Left renal pelvis (tissue), 4 donors: ENCODE measurements at places on chromosomes 11 and 22.

DNA sequence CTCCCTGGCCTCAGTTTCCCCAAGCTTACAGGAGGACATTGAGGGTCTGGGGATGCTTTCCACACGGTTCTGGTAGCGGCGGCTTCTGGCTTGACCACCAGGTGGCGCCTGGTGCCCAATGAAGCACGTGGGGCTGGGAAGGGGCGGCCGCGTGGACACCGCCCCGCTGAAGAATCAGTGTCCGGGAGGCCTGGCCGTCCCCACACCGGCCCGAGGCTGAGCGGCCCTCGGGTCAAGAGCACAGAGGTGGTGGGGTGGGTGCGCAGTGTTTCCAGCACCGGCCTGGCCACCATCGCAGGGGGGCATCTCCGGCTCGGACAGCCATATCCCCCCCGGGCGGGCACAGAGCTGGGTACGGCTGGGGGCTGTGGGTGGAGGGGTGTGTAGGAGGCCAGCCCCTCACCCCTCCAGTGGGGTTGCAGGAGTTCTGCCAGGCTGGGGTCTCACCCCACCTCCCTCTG is 27.8 kb upstream of the PPARA start:
- DNase-seq: no peak

GRCh38 chr22:44972363-44973083 is 37.3 kb downstream of the PHF21B start:
- no peak for DNase-seq

DNA sequence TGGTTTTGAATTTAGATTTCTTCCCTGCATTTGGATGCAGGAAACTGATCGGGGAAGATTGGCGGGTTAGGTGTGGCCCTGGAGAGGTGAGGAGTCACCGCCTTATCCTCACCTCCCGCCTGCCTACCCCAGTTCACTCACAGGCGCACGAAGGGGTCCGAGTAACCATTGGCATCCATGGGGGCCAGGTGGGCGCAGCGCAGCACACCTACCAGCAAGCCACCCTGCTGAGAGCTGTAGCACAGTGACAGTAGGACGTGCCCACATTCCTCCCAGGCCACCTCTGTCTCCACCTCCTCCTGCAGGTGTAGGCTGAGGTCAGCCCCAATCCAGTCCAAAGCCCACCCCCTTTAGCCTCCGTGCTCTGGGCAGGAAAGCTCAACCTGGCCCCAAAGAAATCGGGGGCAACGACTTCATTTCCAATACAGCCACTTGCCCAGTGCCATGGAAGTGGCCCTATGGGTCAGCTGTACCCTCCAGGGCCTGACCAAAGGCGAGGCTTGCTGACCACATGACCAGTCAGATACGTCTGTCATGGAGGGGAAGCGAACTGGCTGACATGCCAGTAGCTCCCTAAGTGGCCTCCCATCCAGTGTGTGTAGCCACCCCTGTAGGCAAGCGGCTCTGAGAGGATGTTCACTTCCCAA is 6.7 kb downstream of the NDUFV1 start:
- no peak for DNase-seq

DNA sequence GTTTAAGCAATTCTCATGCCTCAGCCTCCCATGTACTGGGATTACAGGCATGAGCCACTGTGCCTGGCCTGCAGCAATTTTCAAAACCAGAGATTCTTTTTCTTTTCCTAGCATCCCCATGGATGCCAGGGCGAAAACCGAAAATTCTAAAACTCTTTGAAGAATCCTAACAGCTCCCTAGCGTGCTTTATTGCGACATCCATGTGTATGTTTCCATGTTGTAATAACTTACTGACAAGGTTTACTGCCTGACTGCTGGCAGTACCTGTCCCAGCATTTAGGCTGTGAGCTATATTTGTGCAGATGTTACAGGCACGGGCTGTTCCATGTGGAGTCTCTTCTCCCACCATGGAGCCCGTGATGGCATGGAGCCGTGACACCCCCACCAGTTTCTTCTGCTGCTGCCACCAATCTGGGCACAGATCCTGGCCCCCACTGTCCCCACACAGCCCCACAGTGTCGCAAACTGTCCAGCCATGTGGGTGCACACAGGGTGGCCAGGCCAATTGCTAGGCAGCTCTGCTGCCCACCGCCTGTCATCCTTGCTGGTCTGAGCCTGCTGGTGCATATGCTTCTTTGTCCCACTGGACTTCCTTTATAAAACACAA is 7.1 kb upstream of the TAB1 start:
- no peak for DNase-seq

DNA sequence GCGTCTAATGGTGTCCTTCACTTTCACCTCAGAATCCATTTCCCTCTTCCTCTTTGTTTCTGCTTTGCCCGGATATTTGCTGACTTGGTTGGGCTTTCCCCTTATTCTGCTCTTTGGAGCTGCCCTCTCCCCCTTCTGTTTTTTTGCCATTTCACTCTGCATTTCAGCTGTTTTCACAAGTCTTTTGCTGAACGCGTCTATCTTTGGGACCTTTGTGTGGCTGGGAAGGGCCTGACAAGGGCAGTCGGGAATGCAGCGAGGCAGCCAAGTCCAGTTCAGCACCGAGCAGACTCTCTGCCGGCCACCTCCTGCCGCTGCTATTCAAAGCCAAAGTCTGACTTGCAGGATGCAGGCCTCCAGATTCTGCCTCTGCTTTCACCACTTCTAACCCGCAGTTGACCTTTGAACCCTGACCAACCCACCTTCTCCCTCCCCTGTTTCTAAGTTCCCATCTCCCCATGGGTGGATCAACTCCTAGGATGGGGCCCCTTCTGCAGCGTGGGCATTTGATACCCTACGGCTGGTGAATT is 38.2 kb downstream of the FEZ1 start:
- DNase-seq: no peak

GRCh38 chr11:22477312-22477711 is 139.1 kb downstream of the SLC17A6 start:
- DNase-seq: no peak

DNA sequence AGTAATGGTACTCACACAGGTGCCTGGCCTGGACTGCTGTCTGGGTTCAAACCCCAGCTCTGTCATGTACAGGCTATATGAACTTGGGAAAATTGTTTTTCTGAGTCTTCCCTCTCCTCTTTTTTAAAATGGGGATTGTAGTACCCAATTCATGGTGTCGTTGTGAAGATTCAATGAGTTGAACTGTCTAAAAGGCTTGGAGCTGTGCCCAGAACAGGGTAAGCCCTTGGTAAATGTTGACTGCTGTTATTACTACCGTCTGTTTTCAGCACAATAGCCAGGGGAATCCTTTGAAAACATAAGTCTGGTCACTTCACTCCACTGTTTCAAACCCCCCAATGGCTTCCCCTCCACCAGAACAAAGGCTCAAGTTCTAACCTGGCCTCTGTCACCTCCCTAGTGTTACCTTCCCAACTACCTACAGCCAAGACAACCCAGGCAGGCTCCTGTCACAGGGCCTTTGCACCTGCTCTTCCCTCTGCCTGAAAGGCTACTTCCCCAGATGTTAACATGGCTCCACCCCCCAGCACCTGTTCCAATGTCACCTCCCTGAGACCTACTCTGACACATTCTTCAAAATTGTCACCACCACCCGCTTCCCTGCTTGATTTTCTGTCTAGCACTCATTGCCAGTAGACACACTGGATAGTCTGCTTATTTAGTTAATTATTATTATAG is 152.8 kb downstream of the CHST1 start:
- no peak for DNase-seq

DNA sequence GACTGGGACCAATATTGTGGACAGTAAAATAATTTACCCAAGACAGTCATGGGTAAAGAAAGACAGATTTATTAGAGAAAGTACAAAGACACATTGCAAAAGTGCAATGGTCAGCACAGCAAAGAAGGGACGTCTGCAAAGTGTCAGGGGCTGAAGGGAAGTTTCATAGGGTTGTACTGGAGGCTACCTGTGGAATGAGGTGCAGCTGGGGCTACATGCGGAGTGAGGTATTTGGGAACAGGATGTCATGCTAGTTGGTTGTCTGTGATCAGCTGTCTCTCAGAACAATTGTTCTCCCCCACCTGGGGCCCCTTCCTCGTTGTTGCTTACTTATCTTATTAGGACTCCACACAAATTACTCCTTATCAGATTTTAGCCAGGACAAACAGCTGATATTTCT is 11.4 kb upstream of the APOL3 start:
- no peak for DNase-seq

- DNase-seq: no peak
Measured at GRCh38 chr11:123193742-123194141, 1.3 kb downstream of the CLMP start.

DNA sequence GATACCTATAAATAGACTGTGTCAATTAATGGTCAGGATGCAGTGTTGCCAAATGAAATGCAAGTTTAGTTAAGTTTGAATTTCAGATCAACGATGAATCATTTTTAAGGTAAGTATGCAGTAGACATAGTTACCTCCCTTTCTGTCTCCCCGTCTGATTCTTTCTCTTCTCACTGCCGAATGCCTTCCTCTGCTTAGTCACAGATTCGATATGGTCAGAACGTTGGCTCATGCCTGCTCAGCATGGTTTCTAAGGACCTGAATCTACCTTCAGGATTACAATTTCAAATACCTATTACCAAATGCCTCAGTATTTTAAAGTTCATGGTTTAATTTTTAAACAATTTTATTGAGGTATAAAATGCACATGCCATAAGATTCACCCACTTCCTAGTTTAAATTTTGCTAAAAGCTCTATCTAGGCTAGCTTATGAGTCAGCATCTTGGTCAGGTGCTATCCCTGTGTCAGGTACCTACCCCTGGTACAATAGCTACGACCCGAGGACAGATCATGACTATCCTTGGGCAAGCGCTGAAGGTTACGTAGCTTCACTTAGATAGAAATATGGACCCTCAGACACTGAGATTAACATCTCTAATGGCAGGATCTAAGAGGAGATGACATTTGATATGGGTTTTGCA is 78.2 kb upstream of the SPON1 start:
- no peak for DNase-seq

GRCh38 chr11:14417186-14417585 is 58.2 kb upstream of the RRAS2 start:
- DNase-seq: no peak

GRCh38 chr11:66072518-66072917 is 2.4 kb downstream of the PACS1 start:
- DNase-seq: no peak

- no peak for DNase-seq
Measured at GRCh38 chr11:29957431-29957830, 59.4 kb downstream of the KCNA4 start.
